Stimulated activated CD4-positive, alpha-beta T cell treated with anti-CD3 and anti-CD28 coated beads, Interleukin-15, amount 100 ng/mL, for 48 hours (primary cell): ENCODE measurements at places on chromosomes 3 and 15.

DNA sequence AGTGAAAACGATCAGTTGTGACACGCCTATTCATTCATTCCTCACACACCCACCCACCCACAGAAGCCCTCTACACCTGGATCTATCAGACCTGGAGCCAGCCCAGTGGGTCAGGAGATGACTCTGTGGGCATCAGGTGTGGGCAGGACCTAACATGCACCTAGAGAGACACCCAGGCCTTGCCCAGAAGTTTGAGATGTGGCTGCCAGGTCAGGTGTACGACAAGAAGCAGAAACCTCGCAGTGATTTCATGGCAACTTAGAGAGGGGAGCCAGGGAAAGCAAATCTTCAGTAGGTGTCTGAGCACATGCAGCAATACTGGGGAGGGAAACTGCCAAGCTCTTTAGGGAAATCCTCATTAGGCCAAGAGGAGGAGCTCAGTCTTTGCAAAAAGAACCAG, 264.7 kb upstream of the ROPN1 start:
- DNase-seq = no peak

GRCh38 chr3:122681974-122682409, 1.4 kb downstream of the PARP14 start:
- no peak for DNase-seq

- no peak for DNase-seq
Measured at GRCh38 chr3:2656806-2657777, 453.1 kb downstream of the IL5RA start.

GRCh38 chr3:50140990-50141389, 14.1 kb upstream of the SEMA3F start:
- no peak for DNase-seq
